Bronchus fibroblast of lung (primary cell): ENCODE measurements at places on chromosomes 2 and 18. TPM values are rescaled to one million over a fixed set of nuclear protein-coding genes. Genes with fewer than 3 reads are reported as not detected.

CAPN13 gene
- total RNA-seq = not detected in 2 replicates

HOXD4 gene
- total RNA-seq = not detected in 2 replicates

MOCOS gene
- total RNA-seq = 6.1 and 6.4 TPM in 2 replicates

TTR gene
- not detected in 2 replicates for total RNA-seq

BOD1L2 gene
- total RNA-seq = not detected in 2 replicates

ABCG8 gene
- not detected in 2 replicates for total RNA-seq

TDRD15 gene
- not detected in 2 replicates for total RNA-seq
